Kidney (tissue), 22 donors: ENCODE measurements at places on chromosomes 12 and 14.
A peak's percentile ranks its signal among the peaks of the same experiment; 100 is the strongest.

GRCh38 chr12:6827982-6828780, at the start of gene P3H3:
P3H3 (plus strand) TSS chr12:6828407; CDS start chr12:6828441, 34 bp downstream.
- peak; percentile 84 for DNase-seq
- no peaks in the 10 kb centered on the region for H3K36me3 ChIP-seq
- H3K4me1 ChIP-seq, result peaks cover 17% of the 10 kb centered on the region
- peak within 1 kb of the TSS; percentile 20 for H3K27ac ChIP-seq

DNA sequence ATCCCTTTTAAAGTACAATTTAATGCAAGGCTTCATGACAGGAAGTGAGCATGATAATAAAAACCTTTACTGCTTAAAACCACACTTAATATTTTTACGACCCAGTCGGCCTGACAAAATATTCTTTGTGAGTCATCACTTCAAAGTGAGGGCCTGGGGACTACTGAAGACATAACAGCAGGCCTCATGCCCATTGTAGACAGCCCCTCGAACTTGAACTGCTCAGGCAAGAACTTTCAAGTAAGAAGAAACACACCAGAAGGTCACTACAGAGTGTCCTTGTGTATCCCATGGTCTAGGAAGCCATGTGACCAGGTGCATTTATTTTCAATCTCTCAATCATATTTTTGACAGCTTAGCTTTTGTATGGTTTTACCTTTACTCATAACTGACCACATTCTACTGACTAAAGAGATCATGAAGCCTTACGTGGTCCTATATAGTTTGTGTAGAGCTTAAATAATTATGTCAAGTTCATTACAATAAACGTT, 61.4 kb upstream of the MANSC4 start:
- no peaks in the 10 kb centered on the region for H3K36me3 ChIP-seq
- H3K27me3 ChIP-seq, result no peaks in the 10 kb centered on the region
- no peak overlapping the region for H3K27ac ChIP-seq
- H3K4me1 ChIP-seq, result no peaks in the 10 kb centered on the region

GRCh38 chr12:47576289-47576945, 129.4 kb downstream of the RPAP3 start:
- H3K36me3 ChIP-seq, result no peaks in the 10 kb centered on the region
- no peak for DNase-seq
- H3K4me3 ChIP-seq, result no peak overlapping the region
- no peaks in the 10 kb centered on the region for H3K27me3 ChIP-seq
- H3K27ac ChIP-seq, result no peak overlapping the region

DNA sequence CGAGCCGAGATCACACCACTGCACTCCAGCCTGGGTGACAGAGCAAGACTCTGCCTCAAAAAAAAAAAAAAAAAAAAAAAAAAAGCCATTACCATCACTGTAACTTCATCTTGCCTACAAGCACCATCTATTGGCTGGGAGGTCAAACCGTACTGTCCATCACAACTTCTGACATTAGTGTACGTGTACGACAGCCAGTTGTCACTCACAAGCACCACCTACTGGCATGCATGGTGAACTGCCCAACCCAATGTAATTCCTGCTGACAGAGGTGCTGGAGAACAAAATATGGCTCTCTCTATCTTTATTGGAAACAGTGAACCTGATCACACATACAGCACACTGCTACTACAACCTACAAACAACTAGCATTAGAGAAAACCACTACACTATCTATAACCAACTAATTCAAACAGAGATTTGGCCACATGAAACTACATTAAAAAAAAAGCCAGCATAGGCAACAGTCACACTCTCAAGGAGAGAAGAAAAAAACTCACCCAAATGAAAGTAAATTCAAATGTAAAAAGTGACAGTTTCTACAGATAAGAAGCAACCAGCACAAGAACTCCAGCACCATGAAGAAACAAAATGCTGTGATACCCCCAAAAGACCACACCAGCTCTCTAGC, 82.3 kb downstream of the PUS7L start:
- H3K27ac ChIP-seq, result no peak overlapping the region
- no peaks in the 10 kb centered on the region for H3K4me1 ChIP-seq
- no peaks in the 10 kb centered on the region for H3K27me3 ChIP-seq
- H3K4me3 ChIP-seq, result no peak overlapping the region

DNA sequence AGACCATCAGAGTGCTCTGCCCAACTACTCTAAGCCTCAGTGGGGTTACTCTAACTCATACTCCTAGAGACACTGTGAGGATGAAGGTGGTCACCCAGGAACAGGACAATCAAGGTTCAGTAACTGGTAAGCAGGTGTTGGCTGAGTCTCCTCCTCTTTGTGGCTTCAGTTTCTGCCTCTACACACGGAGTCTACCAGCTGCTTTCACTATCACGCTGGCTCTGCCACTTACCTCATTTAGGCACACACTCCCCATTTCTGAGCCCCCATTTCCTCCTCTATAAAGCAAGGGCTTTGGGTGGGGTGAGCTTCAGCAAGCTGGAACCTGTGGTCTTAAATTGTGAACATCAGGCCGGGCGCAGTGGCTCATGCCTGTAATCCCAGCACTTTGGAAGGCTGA, 7.3 kb upstream of the TCHP start:
- DNase-seq, result no peak
- H3K27ac ChIP-seq, result no peak overlapping the region
- no peaks in the 10 kb centered on the region for H3K4me1 ChIP-seq
- H3K4me3 ChIP-seq, result no peak overlapping the region
- H3K36me3 ChIP-seq, result no peaks in the 10 kb centered on the region

DNA sequence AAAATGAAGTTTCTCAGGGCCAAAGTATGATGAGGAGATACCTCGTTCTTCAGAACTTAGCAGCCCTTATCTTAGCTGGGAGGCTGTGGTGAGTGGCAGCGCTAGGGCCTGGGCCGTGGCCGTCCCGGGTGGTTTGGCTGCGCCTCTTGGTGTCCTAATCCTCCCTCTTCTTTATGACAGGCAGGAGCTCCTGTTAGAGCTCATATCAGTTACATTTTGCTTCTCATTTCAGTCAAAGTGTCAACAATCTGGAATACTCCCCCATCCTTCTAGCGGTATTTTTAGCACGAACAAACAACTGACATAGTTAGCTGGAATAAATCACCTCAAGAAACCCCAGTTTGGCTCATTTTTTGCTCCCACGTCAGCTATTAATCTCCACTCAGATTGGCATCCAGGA, 188.8 kb downstream of the TTC7B start:
- no peaks in the 10 kb centered on the region for H3K27me3 ChIP-seq
- H3K27ac ChIP-seq, result no peak overlapping the region
- H3K4me1 ChIP-seq, result peaks cover 4% of the 10 kb centered on the region

DNA sequence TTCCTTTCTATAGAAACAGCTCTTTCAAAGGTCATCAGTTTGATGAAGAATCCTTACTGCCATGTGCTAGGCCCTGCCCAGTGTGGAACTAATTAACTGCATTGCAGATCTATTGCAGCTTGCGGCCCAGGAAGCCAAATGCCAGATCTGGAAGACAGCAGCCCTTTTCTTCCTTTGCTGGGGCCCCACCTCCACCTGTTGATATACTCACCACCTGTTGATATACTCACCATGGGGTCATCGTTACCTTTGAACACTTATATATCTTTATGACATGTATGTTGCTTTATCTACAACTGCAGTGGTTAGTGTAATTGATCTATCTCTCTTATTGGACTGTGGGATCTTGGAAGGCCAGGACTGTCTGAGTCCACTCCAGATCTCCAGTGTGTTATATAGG, 292.5 kb downstream of the ATP23 start:
- H3K4me3 ChIP-seq, result no peak overlapping the region
- no peaks in the 10 kb centered on the region for H3K27me3 ChIP-seq
- no peaks in the 10 kb centered on the region for H3K36me3 ChIP-seq

DNA sequence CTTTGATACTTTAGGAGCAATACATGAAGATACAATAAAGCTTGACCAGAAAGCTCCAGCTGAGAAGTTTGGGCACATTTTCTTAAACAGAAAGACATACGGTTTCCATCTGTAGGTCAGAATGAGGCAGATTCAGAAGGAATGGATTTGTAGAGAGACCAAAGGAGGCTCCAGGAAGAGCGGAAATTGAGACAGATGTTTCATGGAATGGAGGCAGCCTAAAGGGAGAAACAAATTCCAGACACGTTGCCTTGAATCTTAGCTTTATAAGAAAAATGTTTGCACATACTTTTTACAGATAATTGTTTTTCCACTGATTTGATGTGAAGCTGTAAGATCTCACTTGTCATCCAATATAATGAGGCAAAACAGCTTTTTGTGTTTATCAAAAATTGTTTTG, 24.8 kb downstream of the EPYC start:
- DNase-seq, result no peak
- H3K4me1 ChIP-seq, result no peaks in the 10 kb centered on the region
- no peaks in the 10 kb centered on the region for H3K27me3 ChIP-seq
- H3K4me3 ChIP-seq, result no peak overlapping the region
